Stimulated activated CD4-positive, alpha-beta T cell treated with anti-CD3 and anti-CD28 coated beads, Interleukin-1b, Interleukin-23, amount 100 ng/mL, for 1 hour (primary cell): ENCODE measurements at places on chromosomes 6 and 20.

- no peak for DNase-seq
These were observed 39.5 kb upstream of the CHRNA4 start for GRCh38 chr20:63400486-63401210.

DNA sequence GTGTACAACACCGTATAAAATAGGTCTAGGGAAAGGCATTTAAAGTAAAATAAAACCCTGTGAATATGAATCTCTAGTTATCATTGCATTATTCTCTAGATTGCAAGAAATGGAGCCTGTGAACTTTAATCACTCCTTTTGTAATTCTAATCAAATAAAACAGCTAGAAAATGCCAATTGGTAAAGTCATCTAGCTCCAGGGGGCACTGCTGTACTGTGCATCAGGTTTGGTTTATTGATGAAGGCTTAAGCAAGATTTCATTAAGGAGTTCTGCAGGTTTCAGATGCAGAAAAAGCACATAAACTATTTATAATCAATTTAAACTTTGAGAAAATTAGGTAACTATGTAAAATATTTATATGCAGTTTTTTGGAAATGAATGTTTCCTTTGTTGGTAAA is 645.0 kb downstream of the PHF3 start:
- DNase-seq, result no peak

DNA sequence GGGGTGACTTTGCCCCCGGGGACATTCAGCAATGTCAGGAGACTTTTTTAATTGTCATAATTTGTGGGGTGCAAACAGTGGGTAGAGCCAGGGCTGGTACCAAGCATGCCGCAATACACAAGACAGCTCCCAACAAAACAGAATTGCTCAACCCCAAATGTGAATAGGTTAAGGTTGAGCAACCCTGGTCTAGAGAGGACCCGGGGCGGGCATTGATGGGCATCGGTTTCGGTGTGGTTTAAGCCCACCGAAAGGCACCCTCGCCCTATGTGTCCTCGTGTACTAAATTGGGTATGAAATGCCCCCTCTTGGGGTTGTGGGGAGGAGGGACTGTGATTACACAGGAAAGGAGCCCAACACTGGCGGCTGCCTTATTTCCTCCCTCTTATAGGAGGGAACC is 36.0 kb downstream of the KIAA1755 start:
- DNase-seq, result no peak

DNA sequence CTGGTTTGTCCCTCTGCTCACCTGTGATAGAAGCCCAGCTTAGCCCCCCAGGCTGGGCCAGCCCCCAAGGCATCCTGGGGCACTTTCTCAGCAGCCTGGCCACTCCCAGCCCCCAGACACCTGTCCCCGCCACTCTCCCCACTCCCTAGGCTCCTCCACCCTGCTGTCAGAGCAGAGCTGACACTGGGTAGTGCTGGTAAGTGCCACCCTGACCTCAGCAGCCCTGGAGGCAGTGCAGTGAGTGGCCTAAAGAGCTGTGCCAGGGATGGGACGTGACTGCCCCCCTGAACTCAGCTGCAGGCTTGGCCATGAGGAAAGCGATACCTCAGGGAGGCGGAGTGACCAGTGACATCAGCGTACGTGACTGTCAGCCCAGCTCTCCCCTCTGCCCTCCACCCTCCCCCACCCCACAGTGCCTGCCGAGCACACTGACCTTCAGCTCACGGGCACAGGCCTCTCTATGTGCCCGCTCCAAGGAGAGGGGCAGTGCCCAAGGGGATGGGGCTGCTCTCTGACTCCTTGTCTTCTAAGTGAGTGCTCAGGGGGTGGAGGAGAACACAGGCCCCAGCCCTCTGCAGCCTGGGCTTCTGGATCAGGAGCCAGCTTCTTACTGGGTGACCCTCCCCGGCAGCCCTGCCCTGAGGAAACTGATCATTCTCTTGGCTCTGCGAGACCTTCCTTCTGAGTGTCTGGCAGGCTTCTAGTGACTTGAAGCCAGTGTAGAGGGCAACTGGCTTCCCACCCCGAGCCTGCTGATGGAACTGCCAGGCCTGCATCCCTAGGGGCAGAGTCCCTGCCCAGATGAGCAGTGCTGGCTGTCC is 172.7 kb downstream of the MRPL14 start:
- DNase-seq, result no peak

GRCh38 chr6:111618407-111618806 is 12.7 kb upstream of the TRAF3IP2 start:
- DNase-seq, result no peak

DNA sequence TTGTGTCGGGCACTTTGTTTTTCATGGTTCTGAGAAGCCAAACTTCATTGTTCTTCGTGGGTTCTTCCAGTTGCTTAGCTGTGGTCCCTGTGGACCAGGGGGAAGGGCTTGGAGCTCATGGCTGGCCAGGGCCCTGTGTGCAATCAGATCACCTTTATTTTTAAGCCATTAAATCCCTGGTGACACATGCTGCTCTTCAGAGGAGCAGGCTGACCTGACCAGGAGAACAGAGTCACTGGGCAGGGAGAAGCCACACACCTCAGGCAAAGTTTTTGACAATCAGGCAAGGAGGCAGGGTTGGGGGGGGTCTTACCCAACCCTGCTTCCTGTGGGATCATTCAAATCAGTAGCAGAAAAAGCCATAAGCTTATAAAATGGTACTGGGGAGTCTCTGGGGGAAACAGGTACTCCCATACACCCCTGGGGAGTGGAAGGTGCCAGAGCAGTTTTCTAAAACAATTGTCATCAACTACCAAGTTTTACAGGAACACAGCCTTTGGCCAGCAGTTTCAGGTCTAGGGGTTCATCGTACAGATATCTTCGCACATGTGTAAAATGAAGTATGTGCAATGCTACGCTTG is 37.0 kb upstream of the PREX1 start:
- no peak for DNase-seq

DNA sequence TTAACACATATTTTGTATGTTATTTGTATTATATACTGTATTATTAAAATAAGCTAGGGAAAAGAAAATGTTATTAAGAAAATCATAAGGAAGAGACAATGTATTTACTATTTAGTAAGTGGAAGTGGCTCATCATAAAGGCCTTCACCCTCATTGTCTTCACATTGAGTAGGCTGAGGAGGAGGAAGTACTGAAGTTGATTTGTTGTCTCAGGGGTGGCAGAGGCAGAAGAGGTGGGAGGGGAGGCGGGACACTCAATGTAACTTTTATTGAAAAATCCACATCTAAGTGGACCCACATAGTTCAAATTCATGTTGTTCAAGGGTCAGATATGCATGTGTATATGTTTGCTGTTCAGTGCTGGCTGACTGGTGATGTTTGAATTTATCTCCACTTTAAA is 210.2 kb upstream of the CITED2 start:
- DNase-seq, result no peak

DNA sequence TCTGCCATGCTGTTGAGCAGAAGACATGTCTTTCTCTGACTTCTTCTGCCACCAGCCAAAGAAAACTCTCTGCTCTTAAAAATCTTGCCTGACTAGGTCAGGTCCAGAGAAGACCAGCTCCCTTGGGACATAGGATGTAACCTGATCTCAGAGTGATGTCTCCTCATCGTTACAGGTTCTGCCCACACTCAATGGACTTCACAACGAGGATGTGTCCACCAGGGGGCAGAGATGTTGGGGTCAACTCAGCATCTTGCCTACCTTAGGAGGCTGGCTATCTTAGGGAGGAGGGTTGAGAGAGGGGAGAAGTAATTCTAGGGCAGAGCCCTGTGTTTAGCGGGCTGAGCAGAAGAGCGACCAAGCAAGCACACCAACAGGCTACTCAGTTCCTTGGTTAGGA is 207.6 kb upstream of the CDH4 start:
- no peak for DNase-seq

DNA sequence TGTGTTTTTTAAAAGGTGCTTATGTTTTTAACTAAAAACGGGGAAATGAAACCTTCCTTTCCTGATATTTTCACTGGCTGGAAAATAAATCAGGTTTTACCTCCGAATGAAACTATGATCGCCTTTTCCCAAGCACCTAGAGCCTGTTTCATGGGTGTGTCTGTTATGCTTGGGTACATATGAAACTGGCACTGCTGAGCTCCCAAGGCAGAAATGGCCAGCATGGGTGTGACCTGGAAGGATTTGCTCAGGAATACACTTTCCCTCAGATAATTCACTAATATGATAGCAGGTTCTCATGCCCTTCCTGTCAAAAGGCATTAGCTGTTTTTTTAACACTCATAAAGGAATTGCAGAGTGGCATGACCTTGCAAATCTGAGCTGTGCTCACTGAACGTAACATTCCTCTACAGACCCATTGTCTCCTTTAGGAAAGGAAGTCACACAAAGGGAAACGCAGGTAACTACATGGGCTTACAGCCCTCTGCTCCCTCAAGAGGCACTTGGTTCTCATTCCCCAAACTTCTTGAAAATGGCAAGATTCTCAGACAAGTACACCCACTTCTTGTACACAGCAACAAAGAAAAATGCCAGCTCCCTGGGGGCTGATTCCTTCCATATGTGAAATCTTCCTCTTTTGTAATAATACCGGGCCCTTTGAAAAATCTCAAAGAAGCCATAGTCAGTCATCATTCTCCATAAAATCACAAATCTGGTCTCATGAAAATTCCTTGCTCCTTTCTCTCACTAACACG is 72.7 kb downstream of the METTL24 start:
- DNase-seq, result no peak

DNA sequence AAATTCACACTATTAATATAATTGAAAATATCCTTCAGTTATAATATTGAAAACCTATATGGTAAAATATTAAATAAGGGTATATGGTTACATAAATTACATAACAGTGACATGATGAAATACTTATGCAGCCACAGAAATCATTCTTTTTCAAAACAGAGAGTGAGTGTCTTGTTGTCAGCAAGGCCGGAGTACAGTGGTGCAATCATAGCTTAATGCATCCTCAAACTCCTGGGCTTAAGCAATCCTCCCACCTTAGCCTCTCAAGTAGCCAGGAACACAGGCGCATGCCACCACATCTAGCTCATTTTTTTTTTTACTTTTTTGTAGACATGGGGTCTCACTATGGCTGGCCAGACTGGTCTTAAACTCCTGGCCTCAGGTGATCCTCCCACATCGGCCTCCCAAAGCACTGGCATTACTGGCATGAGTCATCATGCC is 40.4 kb downstream of the FAM8A1 start:
- no peak for DNase-seq

DNA sequence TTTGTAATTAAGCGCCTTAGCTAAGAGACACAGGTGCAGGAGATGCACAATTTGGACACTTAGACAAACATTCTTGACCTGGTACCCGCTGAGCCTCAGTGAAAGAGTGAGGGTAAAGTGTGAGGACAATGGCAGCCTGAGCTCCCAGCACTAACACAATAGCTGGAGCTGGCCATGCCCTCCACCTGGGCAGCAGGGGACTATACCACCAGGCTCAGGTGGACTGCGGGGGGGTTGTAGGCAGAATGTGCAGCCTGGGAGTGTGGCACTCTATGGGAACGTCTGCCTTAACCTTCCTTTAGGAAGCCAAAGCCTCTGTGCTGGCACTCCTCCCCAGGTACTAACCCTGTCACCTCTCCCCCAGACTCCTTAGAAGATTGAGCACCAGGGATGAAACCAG is 23.6 kb downstream of the PRKN start:
- no peak for DNase-seq

DNA sequence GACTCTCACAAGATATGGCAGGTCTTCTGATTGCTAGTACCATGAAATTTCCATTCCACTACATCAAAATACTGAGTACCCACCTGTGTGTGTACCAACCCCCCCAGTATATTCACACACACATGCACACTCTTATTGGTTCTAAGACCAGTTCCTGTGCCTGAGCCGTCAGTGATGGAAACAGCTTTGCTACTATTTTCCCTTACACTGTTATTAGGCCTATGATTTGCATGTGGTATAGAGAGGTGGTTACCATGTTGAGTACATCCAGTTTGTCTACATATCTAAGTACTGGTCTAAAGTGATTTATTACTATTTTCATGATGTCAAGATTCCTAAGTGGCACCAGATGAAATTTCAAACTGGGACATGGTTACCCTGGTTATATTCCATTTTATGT is 459.9 kb downstream of the BCKDHB start:
- no peak for DNase-seq

GRCh38 chr6:15308435-15309213 is 62.8 kb downstream of the JARID2 start:
- DNase-seq, result no peak

DNA sequence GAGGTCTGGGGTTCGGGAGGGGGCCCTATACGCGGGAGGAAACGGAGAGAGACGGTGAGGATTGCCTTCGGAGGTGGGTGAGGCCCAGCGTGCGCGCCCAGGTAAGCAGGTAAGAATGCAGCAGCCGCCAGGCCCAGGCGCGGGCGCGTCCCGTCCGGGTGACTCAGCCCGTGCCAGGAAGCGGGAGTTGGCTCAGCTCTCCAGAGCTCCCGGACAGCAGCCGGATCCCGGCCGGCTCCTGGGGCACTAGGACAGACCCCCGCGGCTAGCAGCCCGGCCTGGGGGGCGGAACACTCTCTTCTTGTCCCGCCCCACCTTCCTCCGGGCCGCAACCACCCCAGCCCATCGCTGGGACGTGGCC is 1.5 kb upstream of the MDFI start:
- DNase-seq, result no peak

GRCh38 chr6:43043310-43043709 is 10.3 kb downstream of the CUL7 start:
- no peak for DNase-seq

DNA sequence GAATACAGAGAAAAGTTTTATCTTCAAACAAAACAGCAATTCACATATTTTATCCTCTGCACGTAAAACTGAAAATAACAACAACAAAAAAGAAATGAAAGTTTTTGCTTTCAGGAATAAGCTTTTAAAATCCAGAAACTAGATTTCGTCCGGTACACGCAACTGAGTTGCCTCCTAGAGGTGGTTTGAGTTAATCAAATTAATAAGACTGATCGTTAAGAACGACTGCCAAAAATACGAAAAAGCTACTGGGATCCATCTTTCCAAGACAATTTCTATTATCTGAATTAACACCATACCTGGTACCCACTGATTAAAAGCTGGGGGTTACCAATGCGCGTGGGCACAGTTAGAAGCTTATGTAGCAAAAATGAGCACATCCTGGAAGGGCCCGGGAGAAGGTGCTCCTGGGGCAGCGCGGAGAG is 669 bp downstream of the PDCD2 start:
- DNase-seq, result no peak

GRCh38 chr6:170459451-170459850 is 93.7 kb downstream of the PSMB1 start:
- no peak for DNase-seq

DNA sequence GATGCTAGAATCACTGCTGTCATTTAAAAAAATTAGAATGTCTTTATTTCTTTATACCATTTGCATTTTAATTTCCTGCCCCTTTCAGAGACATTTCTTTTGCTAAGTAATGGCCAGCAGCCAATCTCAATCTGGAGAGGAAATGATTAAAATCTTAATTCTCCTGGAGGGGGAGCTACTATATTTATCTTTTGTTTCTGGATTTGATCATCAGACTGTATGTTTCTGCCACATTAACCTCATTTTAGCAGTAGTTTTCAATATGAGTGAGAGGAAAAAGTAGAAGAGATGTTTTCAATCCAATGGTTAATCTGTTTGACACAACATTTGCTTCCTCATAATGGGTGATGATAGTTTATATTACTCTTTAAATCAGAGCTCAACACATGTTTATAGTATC is 138.0 kb downstream of the FUT9 start:
- DNase-seq, result no peak
